A549 treated with ZK216348 at 1 μM for 4 hours (cell line): ENCODE measurements at places on chromosomes 4 and X. TPM values are rescaled to one million over a fixed set of nuclear protein-coding genes. Genes with fewer than 3 reads are reported as not detected.

CT45A10 gene
- 0.33 TPM in 1 of 5 replicates, not detected in the others for total RNA-seq

MAGEA2B gene
- total RNA-seq: 0.12 to 0.21 TPM in 2 of 5 replicates, not detected in the others

TCP11X2 gene
- total RNA-seq: not detected in 5 replicates

ANTXR2 gene
- 3.7 to 4.6 TPM (median 4.3 TPM) in 5 replicates for total RNA-seq

EVC gene
- total RNA-seq: 8.3 to 14.9 TPM (median 11.9 TPM) in 5 replicates

ZNF157 gene
- 0.06 to 0.15 TPM (median 0.07 TPM) in 3 of 5 replicates, not detected in the others for total RNA-seq

RAP2C gene
- total RNA-seq: 22.4 to 47.5 TPM (median 28.8 TPM) in 5 replicates

DRP2 gene
- 0.19 to 0.27 TPM (median 0.22 TPM) in 5 replicates for total RNA-seq

LEF1 gene
- not detected in 5 replicates for total RNA-seq

MAGEB18 gene
- not detected in 5 replicates for total RNA-seq

ASB9 gene
- 18.4 to 21.6 TPM (median 19.7 TPM) in 5 replicates for total RNA-seq
